MV-4-11 (cell line): ENCODE measurements at places on chromosomes 2 and 18.

DNA sequence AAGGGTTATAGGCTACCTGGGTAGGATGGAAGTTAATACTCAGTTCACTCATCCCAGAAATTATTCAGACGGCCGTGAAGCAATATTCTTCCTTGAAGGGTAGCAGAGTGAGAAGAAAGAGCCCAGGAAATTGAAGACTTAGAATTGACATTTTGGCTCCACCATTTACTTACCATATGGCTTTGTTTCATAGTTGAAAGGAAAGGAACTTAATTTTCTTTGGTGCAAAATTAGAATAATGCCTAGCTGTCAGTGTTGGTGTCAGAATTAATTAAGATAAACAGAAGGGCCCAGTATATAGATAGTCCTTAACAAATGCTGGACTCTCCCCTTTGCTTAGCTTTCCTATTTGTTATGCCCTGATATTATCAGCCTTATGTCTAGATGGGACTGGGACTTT lies 263.2 kb downstream of the KCNJ3 start:
- DNase-seq = no peak

GRCh38 chr2:168545439-168546082 lies 89.5 kb downstream of the CERS6 start:
- peak; percentile 24 for DNase-seq

- no peak for DNase-seq
Observed at GRCh38 chr2:234320066-234320465, 176.8 kb downstream of the ARL4C start.

DNA sequence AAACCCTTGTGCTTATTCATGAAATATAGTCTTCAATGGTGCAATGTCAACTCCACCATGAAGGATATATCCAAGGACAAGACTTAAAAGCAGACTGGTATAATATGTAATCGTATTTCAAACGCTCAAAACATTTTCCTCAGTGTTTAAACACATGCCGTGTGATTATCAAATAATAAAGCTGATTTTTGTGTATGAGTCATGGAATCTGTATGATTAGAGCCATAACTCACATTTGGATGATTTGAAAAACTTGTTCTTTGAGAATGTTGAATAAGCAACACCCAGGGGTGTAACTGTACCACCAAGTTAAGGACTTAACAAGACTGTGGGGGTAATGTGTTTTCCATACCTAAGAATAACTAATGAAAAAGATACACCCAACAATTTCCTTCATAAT lies 215.3 kb downstream of the STK39 start:
- no peak for DNase-seq

DNA sequence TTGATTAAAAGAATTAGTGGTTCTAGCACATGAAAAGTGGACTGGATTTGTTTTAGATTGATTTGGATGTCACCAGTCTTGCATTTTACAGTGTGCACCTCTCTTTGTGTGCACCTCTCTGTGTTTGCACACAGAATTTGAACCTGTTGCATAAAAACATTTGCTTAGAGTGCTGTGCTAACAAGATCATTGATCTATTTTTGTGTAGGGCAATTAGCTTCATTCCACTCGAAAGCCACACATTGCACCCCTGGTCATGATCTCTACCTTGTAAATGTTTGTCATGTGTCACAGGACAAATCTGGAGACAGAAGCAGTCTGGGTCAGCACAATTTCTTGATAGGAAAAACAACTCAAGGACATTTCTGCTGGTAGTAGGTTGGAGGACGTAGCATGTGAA lies 258.7 kb upstream of the LINC00305 start:
- DNase-seq = no peak

GRCh38 chr2:101802329-101802728 lies 104.8 kb downstream of the MAP4K4 start:
- no peak for DNase-seq

DNA sequence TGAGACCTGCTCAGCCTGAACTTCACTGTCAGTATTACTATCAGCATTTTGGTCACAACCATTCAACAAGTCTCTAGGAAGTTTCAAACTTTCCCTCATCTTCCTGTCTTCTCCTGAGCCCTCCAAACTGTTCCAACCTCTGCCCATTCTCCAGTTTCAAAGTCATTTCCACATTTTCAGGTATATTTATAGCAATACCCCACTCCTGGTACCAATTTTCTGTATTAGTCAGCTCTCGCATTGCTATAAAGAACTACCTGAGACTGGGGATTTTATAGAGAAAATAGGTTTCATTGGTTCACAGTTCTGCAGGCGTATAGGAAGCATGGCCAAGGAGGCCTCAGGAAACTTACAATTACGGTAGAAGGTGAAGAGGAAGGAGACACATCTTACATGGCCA lies 27.3 kb downstream of the KCNF1 start:
- no peak for DNase-seq

DNA sequence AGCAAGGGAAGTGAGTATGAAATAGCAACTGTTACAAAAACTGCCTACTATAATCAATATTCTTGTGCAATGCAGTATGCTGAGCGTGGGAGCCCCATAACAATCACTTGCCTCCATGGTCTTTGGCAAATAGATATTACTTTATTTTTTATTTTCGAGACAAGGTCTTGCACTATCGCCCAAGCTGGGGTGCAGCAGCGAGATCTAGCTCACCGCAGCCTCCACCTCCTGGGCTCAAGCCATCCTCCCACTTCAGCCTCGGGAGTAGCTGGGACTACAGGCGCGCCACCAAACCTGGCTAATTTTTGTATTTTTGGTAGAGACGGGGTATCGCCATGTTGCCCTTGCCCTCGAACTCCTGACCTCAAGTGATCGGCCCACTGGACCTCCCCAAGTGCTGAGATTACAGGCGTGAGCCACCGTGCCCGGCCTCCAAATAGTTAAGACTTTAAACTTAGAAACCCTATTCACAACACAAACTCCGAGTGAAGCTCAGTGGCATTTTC lies 1.2 kb upstream of the CCNT2 start:
- DNase-seq = no peak

GRCh38 chr2:80167284-80167808 lies 137.2 kb downstream of the LRRTM1 start:
- no peak for DNase-seq

- DNase-seq = no peak
Observed at GRCh38 chr18:72991379-72991778, 123.6 kb upstream of the NETO1 start.
